ENCODE measurements at places on chromosomes 1 and 21.

GRCh38 chr1:229434005-229434640 is at the start of gene ACTA1:
TSS of gene ACTA1 (minus strand) at chr1:229434094. CDS start at chr1:229433115, 979 bp downstream.
- no peak for DNase-seq

DNA sequence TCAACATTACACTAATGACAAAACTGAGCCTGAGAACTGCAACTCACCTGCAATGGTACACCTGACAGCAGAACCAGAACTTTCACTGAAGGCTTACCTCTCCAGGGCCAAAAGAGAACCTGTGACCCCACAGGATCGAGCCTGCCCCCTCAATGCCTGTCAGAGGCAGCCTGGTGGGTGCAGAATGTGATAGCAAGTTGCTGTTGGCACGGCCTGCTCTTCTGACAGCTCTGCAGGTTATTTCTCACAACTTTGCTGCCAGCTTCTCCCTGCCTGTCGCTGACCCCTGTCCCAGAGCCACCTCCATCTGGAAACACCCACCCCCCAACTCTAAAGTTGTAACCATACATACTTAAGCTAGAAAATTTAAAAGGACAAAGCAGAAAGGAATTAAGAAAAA is 35.2 kb downstream of the HIVEP3 start:
- no peak for DNase-seq

DNA sequence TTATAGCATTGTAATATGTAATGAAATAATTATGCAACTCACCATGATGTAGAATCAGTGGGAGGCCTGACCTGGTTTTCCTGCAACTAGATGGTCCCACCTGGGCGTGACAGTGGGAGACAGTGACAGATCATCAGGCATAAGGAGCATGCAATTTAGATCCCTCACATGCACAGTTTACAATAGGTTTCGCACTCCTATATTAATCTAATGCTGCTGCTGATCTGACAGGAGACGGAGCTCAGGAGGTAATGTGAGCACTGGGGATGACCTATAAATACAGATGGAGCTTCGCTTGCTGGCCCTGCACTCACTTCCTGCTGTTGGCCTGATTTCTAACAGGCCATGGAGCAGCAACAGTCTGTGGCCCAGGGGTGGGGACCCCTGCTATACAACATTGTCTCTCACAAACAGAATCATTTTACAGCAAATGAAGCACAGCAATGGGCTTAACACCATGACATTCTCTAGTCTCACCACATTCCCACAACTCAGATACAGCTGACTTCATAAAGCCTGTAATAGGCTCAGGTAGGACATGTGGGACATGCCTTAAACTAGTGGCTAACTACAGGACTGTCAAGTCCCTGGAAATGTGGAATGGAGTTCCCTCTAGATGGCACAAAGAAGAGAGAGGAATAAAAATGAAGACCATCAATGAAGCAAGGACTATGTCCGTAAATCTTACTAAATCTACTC is 40.7 kb upstream of the SLC5A9 start:
- no peak for DNase-seq

DNA sequence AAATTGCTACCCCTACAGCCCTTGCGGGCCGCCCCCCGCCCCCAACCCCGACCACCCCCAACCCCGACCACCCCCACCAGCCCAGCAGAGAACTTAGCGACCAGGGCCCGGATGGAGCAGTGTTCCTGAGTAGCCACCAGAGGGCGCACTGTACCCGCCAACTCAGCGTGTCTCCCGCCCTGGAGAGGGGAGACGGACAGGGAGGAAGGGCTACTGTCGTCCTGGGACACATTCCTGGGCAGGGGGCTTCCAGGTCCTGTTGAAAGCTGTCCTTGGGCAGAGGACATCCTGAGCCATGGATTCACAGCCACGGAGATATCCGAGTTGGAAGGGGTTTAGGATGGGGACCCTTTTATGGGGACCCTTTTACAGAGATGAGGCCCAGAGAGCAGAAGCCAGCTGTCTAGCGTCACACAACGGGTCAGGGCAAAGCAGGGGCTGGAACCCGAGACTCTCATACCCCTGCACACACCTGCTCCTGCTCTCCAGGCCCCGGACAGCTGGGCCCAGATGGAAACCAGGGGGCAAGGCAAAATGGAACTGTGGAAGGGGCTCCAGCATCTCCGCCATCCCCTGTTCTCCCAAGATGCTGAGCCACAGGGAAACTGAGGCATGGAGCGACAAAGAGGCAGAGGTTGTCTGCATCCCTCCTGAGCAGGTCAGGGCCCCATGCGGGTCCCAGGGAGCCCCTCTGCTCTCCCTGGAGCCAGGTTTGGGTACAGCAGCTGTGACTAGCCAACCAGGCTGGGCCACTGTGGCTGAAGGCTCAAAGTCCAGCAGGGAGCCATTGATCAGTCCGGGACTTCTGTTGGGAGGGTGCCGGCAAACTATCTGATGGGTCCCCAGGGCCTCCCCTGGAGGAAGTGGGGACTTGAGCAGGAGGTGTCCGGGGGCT is 25.0 kb upstream of the LAPTM5 start:
- no peak for DNase-seq

- no peak for DNase-seq
These were observed 76.8 kb downstream of the ATP6V1G3 start for GRCh38 chr1:198463709-198464108.

DNA sequence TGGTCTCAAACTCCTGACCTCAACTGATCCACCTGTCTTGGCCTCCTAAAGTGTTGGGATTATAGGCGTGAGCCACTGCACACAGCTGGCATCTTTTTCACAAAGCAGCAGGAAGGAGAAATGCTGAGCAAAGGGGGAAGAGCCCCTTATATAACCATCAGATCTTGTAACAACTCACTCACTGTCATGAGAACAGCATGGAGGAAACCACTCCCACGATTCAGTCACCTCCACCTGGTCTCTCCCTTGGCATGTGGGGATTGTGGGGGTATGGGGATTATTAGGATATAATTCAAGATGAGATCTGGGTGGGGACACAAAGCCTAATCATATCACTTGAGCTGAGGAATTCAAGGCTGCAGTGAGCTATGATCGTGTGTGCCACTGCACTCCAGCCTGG is 3.0 kb upstream of the MFSD2A start:
- no peak for DNase-seq

- no peak for DNase-seq
These were observed 305.3 kb downstream of the PTPRU start for GRCh38 chr1:29541631-29542030.

DNA sequence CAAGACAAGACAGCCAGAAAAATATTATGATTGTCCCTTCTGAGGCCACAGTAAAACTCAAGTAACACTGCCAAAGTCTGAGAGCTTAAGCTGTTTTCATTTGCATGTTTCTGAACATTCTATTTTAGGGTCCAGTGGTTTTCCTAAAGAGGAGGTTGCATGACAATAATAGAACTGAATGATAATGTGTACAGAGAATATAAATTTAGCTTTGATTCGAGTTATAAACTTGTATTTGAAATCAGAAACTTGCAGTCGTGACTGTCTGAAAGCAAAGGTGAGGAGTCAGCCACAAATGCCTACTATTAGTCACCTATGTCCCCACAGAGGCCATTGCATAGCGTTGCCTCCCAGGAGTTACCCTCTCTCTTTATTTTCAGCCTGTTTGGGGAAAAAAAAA is 363.1 kb upstream of the ADGRL2 start:
- no peak for DNase-seq
